ENCODE measurements at places on chromosomes 2 and 18. TPM values are rescaled to one million over a fixed set of nuclear protein-coding genes. Genes with fewer than 3 reads are reported as not detected.

GPAT2 gene
- total RNA-seq: 0.26 TPM

ZNF892 gene
- total RNA-seq: 5.8 TPM

BOLL gene
- not detected for total RNA-seq

ANKRD29 gene
- total RNA-seq: 15.0 TPM

OTOF gene
- not detected for total RNA-seq

SCN3A gene
- total RNA-seq: not detected

IL36B gene
- total RNA-seq: not detected

DNAH7 gene
- total RNA-seq: under 0.01 TPM

AQP12B gene
- total RNA-seq: not detected

HOXD4 gene
- total RNA-seq: not detected

SPDYA gene
- total RNA-seq: 1.4 TPM

DNA sequence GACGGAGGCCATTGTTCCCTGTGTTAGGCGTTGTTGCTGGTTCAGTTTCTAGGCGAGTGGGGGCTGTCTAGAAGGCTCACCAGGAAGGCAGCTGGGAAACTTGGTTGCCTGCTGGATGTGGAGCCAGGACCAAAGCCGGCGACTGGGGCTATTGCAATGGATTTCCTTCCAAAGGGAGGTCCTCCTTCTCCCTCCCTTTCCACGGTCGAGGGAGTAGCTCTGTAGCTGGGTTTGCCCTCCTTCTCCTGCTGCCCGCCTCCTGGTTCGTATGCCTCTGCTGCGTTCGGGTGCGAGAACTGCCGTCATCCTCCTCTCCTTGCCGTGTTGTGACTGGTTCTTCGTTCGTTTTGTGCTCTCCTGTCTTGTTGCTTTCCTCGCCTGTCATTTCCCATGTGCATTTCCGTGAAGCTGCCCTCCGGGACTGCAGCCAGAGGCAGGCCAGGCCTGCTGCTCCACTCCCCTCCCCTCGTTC lies 203.4 kb downstream of the NEDD4L start:
- DNase-seq: peak; percentile 56

GRCh38 chr2:216341121-216341520 lies 31.2 kb downstream of the MARCHF4 start:
- DNase-seq: no peak

- no peak for DNase-seq
Observed at GRCh38 chr2:196113061-196113974, 44.7 kb upstream of the DNAH7 start.

GRCh38 chr2:158104903-158105302 lies 3.2 kb downstream of the UPP2 start:
- no peak for DNase-seq

GRCh38 chr2:238167761-238168160 lies 9.0 kb downstream of the ERFE start:
- no peak for DNase-seq

- no peak for DNase-seq
Observed at GRCh38 chr2:186949726-186950256, 100.8 kb upstream of the ZSWIM2 start.

GRCh38 chr2:73037947-73038585 lies 33.4 kb downstream of the SFXN5 start:
- peak; percentile 44 for DNase-seq

DNA sequence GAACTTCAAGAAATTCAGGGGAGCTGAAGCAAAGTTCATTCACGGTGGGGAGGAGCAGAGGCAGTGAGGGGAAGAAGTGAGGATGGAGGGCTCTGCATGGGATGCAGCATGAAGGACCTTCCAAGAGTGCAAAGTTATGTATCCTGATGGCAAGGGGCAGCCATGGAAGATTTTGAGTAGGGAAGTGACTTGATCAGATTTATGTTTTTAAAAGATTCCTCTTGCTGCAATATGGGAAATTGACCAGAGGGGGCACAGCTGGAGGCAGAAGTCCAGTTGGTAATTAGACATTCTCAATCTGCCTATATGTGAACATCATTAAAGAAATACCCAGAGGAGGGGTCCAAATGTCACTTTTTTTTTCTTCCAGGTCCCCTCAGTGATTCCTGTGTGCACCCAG lies 21.5 kb upstream of the ANXA4 start:
- DNase-seq: no peak

DNA sequence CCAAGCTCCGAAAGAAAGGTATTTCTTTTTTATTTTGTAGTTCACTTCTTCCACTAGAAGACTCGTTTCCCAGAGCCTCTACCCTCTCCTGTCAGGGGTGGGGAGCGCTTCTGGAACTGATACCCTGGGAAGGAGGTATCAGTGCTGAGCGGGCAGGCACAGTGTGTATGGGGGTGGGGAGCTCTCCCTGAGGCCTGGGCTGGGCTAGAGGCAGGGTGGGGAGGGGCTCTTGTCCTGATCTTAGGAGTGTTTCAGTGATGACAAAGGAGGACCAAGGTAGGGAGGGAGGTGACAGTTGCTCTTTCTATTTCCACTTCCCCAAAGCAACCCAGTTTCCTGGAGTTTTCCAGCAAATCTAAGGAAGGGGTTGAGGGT lies 65.4 kb downstream of the ARHGAP25 start:
- no peak for DNase-seq

GRCh38 chr2:139217641-139218040 lies 437.5 kb upstream of the NXPH2 start:
- no peak for DNase-seq

DNA sequence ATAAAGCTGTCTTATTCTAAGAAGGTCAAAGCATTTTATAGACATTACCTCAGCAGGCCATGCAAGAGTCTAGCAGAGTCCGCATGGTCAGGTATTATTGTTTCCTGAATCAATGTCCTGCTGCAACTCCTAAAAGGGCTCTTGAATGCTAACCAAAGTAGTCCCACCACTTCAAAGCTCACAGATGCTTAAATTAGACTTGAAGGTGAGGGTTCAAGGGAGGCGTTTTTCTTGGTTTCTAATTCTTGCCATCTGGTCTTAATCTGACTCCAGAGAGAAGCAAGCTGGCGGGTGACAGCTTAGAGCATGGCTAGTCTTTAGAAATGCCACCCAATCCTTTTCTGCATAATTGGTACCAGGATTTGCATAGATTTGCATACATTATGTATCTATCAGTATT lies 226.3 kb downstream of the MREG start:
- DNase-seq: no peak

DNA sequence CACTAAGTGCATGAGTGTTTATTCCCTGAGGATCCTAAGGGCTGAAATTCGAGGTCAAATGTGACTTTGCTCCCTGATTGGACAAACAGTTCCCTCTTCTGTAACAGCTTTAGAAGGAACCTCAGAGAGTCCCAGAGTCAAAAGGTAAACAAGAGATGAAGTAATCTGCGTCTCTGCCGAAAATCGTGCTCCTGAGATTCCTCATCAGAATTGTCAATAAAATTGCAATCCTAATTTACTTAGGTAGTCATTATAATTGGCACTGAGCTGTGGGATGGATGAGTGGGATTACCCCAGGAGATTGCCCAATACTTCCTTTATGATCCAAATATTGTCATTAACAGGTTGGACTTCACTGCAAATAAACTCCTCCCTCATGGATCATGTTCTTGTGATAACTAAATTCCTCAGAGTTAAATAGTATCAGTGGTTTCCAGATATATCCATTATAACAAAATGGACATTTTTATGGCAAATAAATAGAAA lies 907 bp upstream of the SUCLG1 start:
- DNase-seq: peak; percentile 51

- no peak for DNase-seq
Observed at GRCh38 chr2:198499539-198499938, 695.1 kb downstream of the PLCL1 start.

DNA sequence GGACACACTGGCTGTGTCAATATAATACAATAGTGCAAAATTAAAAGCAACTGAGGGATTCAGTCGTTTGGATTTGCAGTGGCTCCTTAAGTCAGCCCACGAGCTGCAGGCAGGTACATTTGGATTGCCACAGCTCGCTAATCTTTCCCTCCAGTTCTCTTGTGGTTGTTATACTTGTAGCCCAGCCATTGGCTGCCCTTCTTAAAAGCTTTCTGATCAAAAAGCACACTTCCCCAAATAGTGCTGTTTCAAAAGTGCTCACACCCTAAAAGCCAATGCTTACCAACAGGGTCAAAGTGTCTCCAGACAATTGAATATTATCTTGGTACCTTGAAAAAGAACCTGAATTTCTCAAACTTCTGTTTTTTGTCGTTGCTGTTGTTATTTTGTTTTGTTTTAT lies 404.7 kb upstream of the FAM98A start:
- DNase-seq: no peak

DNA sequence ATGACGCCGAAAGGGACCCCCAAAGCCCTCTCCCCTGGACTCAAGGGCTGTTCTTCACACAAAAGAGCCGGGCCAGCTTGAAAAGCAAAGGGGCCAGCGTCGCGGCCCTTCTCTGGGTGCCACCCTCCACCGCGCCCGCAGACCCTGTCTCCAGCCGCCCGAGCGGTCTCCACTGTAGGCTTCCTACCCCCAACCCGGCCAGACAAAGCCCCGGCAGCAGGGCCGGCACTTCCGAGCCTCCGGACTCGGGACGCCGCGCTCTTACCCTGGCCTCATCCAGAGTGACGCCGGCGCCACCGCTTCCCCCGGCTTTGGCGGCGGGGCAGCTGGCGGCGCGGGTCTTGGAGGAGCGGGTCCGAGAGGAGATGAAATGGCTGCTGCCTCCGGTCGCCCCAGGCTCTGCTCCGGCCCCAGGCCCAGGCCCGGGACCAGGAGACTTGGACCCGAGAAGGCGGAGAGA lies 603 bp downstream of the ATAD2B start:
- DNase-seq: no peak

DNA sequence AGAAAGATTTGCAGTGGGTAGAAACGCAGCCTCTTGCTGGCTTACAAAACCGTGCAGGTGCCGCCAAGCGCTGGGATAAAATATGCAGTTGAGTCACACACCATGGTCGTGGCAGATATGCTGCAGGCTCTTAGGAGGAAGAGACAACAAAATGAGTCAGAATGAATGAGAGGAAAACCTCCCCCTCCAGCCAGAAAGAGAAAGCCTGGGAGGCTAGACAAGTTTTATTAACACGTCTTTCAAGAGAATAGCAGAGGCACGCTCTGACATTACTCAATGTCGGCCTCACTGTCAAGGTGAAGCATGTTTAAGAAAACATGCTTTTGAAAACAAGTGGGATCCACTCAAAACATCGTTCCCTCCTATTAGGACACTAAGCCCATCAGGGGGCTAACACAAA lies 37.1 kb upstream of the ZCCHC2 start:
- peak; percentile 98 for DNase-seq

GRCh38 chr18:24766376-24766775 lies 305.9 kb downstream of the HRH4 start:
- no peak for DNase-seq

DNA sequence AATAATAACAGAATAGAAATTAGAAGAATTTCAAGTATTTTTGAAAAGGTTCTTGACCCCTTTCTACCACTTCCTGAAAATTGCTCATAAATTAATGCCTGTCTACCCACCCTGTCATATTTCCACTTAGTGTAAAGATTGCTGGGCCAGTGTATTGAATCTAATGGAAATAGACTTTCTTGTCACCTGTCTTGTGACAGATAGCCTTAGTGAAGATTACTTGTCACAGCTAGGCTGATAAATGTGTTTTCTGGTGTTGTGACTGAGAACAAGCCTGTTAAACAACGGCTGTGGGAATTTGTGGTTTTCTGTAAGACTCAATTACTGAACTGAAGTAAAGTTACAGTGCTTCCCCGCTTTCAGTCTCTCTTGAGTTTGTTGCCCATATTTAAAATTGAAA lies 37.0 kb downstream of the PIK3C3 start:
- DNase-seq: no peak

DNA sequence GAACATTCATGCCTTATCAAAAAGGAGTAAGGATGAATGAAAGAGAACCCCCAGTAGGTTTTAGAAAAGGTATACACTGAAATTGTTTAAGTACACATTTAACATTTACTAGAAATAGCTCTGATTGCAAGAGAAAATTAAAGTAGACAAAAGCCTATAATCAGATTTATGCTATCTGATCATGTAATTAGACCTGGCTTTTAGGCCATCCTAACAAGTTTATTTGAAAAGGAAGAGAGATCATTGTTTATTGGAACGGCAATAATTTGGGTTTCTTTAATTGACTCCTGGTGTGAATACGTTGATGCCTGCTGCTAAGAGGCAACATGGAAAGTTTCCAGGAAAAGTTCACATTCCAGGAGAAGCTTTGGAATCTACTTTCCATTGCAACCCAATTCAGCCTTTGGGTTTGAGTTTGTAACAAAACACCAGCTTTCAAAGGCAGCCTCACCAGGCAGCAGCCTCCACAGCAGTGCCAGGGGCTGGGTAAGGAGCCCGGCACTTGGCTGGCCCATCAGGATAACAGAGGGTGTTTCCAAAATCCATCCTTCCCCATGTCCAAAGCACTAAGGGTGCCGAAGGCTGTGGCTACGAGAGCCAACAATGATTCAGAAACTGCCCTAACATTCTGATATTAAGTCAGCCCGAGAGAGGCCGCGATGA lies 18.0 kb downstream of the FZD7 start:
- DNase-seq: no peak

DNA sequence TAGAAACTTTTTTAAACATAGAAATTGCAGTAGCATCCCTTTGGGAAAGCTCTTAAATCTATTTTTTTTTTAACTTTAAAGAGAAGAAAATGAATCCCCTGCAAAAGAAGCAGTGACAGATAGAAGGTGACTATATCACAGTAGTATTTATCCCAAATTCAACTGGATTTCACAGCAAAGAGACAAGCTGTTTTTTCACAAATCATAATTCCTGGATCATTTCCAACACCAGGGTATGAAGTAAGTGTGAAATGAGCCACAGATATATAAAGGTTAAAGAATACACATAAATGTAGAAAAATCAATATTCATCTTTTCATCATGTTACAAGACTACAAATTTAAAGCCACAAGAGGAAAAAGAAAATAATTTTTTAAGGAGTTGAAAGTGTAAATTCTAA lies 1404.9 kb upstream of the NXPH2 start:
- no peak for DNase-seq

DNA sequence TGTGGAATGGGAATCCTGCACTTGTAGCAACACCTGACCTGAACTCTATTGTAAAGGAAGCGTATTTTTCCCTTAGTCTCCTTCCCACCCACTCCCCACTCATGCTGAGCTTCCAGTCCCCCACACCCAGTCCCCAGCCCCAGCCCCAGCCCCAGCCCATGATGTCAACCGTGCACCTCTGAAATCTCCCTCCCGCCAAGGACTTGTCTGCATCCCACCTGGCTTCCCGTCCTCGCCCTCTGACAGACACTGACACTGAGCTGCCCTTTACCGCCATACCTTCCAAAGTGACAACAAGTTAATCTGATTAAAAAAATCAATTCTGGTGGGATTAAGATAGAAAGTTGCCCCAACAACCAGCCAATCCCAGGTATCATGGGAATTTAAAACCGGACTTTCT lies 213.6 kb upstream of the CELF4 start:
- no peak for DNase-seq

DNA sequence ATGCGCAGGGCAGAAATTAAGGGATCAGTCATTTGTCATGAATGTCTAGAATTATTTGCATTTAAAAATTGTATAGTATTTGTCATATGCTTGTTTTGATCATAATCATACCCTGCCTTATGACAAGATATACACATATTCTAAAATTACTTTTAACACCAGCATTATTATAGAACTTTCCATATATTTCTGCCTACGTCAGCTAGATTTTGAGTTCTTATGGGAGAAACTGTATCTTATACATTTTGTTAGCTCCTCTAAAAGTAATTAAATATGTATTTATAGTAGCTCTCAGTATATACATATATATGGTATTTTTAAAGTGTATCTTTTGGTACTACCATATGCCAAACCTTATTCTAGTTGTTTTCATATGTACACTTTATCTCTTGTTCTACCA lies 441.9 kb downstream of the CPS1 start:
- no peak for DNase-seq

All from bronchial epithelial cell (primary cell).